Stimulated activated CD4-positive, alpha-beta T cell treated with anti-CD3 and anti-CD28 coated beads, Interleukin-1b, Interleukin-23, amount 100 ng/mL, for 4 hours (primary cell): ENCODE measurements at places on chromosomes 6 and 20.

- DNase-seq, result no peak
Observed at GRCh38 chr6:33314943-33315792, 1.3 kb upstream of the TAPBP start.

- no peak for DNase-seq
Observed at GRCh38 chr6:5215159-5215558, 45.6 kb downstream of the LYRM4 start.

DNA sequence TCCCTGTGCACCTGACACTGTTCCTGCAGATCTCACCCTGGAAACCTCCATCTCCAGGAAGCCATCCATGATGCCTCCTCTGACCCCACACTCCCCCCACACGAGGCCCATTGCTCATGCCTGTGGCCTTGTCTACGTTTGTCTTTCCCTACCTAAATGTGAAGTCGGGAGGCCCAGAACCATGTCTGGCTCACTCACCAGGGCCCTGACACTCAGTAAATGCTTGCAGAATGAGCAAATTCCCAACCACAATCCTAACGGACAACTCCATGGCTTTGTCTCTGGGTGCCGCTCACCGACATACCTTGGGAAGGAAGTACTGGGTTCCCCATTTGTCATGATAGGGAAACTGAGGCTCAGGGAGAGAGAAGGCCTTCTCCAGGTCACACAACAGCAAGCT, 7.3 kb downstream of the PEDS1 start:
- DNase-seq, result no peak

- DNase-seq, result no peak
Observed at GRCh38 chr20:7967199-7967844, 27.1 kb upstream of the HAO1 start.

DNA sequence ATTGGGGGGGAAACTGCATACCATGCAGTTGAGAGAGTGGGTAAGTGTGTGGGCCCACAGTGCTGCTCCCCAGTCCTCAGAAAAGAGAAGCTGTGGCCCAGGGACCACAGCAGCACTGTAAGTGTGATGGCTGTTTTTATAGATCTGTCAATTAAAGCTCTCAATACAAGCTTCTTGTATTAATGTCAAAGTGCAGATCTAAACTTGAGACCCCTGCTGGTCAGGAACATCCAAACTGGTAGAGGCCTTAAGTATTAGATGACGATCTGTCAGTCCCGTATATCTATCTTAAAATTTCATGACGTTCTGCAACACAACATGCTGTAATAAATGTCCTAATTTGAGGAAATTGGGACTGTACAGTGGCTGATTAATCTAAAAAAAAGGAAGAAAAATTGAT, 74.8 kb downstream of the TULP4 start:
- DNase-seq, result no peak
